ENCODE measurements at places on chromosomes 2 and 18.

DNA sequence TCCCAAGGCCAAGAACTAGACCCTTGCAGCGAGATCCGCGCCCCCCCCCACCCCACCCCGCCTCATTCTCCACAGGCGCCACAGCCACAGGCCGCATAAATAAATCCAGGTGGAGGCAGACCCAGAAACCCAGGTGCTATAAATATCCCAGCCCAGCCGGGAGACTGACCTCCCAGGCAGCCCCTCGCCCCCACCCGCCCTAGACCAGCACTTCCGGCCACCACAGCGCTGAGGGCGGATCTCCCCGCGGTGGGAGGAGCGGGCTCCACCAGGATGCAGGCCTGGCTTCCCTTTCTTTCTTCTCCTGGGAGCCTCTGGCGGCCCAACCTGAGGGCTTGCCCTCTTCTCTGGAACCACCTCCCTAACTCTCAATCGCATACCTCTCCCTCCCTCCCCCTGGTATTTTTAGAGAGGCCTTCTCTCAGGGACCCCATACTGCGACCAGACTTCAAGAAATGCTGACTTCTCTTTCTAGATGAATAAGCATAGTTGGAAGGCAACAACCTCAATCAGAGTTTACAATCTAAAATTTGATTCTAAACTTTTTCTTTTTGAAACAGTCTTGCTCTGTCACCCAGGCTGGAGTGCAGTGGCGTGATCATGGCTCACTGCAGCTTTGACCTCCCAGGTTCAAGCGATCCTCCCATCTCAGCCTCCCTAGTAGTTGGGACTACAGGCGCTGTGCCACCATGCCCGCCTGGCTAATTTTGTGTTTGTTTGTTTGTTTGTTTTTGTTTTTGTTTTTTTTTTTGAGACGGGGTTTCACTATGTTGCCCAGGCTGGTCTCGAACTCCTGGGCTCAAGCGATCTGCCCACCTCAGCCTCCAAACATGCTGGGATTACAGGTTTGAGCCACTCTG is 55.0 kb downstream of the PKDCC start:
- DNase-seq = no peak

- DNase-seq = peak; percentile 57
These were observed 1.0 kb upstream of the LDLRAD4 start for GRCh38 chr18:13217466-13217961.

DNA sequence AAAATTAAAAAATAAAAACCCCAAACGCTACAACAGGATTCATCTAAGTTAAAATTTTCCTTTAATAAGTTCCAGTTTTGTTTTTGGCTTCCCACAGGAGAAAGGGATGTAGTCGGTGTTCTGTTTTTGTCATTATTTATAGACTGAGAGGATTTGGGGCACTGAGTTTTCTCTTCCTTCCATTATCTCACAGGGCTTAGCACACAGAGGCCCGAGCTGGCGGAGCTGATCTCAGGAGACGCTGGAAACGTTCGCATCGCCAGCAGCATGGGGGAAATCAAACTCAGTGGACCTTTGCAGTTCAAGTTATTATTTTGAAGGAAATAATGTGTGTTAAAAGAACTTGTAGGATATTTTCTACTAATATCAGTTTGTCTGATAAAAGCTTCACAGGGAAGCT is 669.7 kb upstream of the SALL3 start:
- no peak for DNase-seq

DNA sequence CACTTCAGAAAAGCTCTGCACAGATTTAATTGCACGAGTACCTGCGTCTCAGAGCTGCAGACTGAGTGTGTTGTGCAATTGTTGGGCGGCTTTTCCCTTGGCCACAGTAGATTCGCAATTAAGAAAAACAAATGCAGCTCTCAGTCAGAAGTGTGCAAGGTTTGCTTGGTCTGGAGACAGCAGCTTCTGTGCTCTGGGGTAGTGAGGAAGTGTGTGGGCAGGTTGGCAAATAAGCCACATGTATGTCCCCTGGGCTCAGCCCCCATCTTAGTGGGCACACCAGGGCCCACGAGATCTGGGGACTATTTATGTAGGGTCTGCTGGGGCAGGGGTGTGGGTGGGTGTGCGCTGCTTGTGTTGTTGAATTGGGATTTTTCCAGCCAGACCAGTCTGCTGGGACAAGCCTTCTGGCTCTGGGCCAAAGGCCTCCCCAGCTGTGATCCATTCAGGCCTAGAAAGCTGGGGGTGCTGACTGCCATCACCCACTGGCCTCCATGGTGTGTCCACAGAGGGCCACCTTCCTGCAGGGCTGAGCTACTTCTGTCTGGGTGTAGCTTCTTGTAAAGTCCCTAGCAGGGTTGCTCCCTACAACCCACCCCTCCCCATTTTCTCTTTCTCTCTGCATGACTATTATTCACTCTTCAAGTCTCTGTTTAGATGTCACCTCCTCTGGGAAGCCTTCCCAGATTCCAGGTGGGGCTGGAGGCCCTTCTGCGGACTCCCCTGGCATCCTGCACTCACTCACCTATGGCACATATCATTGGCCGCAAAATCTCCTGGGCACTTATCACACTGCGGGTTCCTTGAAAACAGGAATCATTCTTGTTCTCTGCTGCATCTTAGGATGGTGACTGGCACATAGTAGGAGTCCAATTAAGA is 67.8 kb downstream of the ODC1 start:
- DNase-seq = peak; percentile 22

DNA sequence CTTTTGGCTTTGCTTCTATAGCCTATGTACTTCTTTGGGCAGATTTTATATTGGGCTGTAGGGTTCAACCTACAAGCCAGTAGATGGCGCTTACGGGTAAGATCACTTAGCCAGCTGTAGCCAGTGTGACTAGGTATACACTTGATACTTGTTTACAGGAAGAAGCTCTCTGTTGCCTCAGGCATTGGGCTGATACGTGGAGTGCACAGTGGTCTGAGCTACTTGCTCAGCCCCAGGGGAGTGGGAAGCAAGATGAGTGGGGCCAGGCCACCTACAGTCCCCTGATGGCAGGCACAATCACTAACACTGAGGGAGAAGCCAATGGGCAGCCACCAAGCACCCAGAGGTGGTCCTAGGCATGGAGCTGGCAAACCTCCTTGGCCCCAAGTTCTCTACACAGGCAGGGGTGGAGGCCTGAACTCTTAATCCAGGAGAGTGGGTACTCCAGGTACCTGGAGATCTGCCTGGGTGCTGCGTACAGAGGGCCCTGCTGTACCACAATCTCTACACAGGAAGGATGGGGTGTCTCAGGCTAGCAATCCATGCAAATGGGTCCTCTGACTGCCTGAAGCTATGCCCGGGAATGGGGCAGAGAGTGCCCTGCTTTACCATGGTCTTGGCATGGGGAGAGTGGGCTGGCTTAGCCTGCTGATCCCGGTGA is 122.2 kb downstream of the NCOA1 start:
- peak; percentile 9 for DNase-seq

GRCh38 chr18:8177330-8178016 is 431.8 kb upstream of the RAB12 start:
- no peak for DNase-seq

GRCh38 chr2:36798724-36799123 is 102.2 kb downstream of the VIT start:
- DNase-seq = no peak

GRCh38 chr2:58899692-58900091 is 658.6 kb upstream of the FANCL start:
- no peak for DNase-seq

- no peak for DNase-seq
These were observed 256.7 kb downstream of the CAMKMT start for GRCh38 chr2:44618251-44619023.

DNA sequence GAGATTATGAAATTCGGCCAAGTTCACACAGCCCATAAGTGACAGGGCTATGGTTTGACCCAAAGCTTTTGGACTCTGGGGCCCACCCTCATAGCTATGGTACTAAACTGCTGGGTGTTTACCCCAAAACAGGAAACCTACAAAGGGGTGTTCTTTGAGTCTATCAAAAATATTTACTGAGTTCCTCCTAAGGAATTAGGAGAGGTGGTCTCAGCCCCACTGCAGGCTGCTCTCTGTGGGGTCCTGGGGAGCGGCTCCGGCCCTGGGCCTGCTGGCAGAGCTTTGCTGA is 45.5 kb downstream of the SDC1 start:
- DNase-seq = no peak

- no peak for DNase-seq
These were observed 93.5 kb upstream of the TACR1 start for GRCh38 chr2:75292826-75293225.

DNA sequence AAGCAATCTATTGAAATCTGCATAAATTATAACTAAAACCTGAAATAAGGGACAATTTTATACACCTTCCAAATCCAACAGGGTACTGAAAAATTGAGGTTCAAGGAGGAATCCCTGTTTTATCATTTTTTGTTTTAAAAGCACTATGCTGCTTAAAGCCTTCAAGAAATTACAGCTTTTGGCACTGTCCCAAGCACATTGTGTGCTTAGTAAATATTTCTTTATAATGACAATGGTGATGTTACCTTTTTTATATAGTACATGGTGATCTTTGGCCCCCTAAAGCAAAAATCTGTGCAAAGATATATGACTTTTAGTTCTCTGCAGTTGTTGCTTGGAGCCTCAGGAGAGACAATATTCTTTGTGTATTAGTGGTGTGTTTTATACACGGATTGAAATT is 71.6 kb upstream of the EFEMP1 start:
- no peak for DNase-seq
